ENCODE measurements at places on chromosomes 7 and 10. TPM values are rescaled to one million over a fixed set of nuclear protein-coding genes. Genes with fewer than 3 reads are reported as not detected.

DNA sequence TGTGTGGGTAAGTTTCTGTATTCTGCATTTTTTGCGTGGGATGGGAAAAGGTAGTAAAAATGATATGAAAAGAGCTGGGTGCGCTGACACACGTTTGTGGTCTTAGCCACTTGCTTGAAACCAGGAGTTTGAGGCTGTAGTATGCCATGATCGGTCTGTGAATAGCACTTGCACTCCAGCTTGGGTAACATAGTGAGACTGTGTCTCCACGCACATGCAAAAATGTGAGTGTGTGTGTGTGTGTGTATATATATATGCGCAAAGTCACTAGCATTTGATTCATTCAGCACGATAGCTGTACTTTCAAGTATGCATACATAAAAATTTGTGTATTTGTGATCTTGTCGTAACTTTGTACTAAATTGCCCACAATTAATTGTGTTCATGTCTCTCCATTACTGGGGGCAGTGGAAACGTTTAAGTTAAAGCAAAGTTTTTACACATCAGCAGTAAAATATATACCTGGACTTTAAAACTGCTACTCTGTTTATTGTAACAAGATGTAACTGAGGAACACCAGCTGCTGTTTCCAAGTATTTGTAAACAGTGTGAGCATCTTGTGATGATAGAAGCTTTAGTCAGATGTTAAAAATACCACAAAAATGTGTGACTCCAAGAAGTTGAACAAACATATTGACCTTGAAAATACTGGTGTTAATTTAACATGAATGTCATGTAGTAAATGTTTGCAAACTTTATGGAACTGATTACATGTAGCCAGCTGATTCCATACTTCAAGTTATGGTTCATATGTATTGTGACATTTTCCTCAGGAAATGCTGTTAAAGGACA lies 1.6 kb downstream of the ZRANB1 start:
- no peak overlapping the region for H3K27ac ChIP-seq
- H3K4me1 ChIP-seq, result no peaks in the 10 kb centered on the region
- no peak for DNase-seq
- H3K27me3 ChIP-seq, result no peaks in the 10 kb centered on the region
- peaks cover 24% of the 10 kb centered on the region for H3K36me3 ChIP-seq

- no peak overlapping the region for H3K27ac ChIP-seq
- H3K27me3 ChIP-seq, result no peaks in the 10 kb centered on the region
Observed at GRCh38 chr10:69911613-69912528, 110.2 kb downstream of the COL13A1 start.

Gene ABCB1
- polyA plus RNA-seq, result 0.49 TPM

GRCh38 chr7:118195837-118196474 lies 12.0 kb downstream of the LSM8 start:
- no peaks in the 10 kb centered on the region for H3K27me3 ChIP-seq
- H3K4me1 ChIP-seq, result no peaks in the 10 kb centered on the region
- peaks cover 17% of the 10 kb centered on the region for H3K36me3 ChIP-seq

GRCh38 chr10:71806704-71807556 lies 33.6 kb upstream of the VSIR start:
- H3K4me1 ChIP-seq, result peaks cover 4% of the 10 kb centered on the region
- DNase-seq, result no peak
- no peak overlapping the region for H3K27ac ChIP-seq

Gene NCF1
- polyA plus RNA-seq, result 4.6 TPM

DNA sequence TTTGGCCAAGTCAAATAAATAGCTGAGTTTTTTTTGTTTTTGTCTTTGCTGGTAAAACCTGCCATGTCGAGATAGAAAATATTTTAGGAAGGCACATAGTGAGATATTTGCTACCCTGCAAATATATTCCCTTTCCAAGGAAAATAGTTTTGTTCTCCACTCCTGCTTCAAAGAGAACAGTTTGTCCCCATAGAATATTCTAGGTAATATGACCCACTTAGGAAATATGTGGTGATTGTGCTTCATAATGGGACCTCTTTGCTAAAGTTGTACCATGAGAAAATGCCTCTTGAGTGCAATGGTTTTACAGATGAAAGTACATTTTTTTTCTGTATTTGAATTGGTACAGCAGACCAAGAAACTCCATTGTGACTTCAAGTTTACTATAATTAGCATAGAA lies 41.6 kb downstream of the SMNDC1 start:
- DNase-seq, result no peak
- H3K4me3 ChIP-seq, result no peak overlapping the region
- no peaks in the 10 kb centered on the region for H3K4me1 ChIP-seq
- no peaks in the 10 kb centered on the region for H3K36me3 ChIP-seq
- H3K27ac ChIP-seq, result no peak overlapping the region
- no peaks in the 10 kb centered on the region for H3K27me3 ChIP-seq

Gene PLA2G12B
- not detected for polyA plus RNA-seq

Gene CCL24
- polyA plus RNA-seq, result not detected

GRCh38 chr7:113086431-113086888 lies at the start of gene GPR85:
Gene GPR85, minus strand, starts transcription at chr7:113086827. Its CDS starts 2,106 bp downstream, at chr7:113084721.
- peak; percentile 24 for DNase-seq
- H3K4me1 ChIP-seq, result no peaks in the 10 kb centered on the region
- peaks cover 24% of the 10 kb centered on the region for H3K27me3 ChIP-seq
- H3K27ac ChIP-seq, result no peak within 1 kb of the TSS
- H3K36me3 ChIP-seq, result no peaks in the 10 kb centered on the region
- no peak within 1 kb of the TSS for H3K4me3 ChIP-seq

DNA sequence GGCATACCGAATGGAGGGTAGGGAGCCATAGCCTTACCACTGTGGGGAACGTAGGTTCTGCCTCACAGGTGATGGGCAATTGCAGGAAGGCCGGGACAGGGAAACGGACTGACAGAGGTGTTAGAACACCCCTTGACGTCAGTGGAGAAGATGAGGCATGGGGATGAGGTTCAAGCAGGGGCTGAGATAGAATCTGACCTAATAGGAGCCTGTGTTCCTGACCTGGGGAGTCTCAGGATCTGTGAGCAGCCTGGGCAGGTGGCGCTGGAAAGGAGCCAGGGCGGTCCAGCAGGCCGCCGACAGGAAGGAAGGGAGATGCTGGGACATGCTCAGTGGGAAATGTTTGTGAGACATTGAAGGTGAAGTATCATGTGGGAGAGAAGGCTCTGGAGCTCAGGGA lies 109.4 kb downstream of the WDFY4 start:
- H3K4me1 ChIP-seq, result no peaks in the 10 kb centered on the region
- H3K36me3 ChIP-seq, result no peaks in the 10 kb centered on the region
- H3K27ac ChIP-seq, result no peak overlapping the region
- no peaks in the 10 kb centered on the region for H3K27me3 ChIP-seq

Gene LBX1
- polyA plus RNA-seq, result not detected

DNA sequence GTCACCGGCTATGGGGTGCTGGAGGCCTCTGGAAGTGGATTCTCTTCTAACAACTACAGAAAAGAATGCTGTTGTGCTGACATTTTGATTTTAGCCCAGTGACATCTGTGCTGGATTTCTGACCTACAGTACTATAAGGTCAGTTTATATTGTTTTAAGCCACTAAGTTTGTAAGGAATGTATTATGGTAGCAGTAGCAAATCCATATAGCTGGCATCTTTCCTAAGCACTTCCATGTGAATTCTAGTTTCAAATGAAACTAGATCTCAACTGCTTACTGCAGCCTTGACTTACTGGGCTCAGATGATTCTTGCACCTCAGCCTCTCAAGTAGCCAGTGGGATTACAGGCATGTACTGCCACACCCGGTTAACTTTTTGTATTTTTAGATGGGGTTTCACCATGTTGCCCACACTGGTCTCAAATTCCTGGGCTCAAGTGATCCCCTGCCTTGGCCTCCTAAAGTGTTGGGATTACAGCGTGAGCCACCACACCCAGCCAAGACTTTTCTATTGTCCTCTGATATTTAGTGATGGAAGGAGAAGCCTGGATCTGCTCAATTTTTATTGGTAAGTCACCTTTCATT lies 414.0 kb downstream of the PHTF2 start:
- no peaks in the 10 kb centered on the region for H3K36me3 ChIP-seq
- no peak overlapping the region for H3K4me3 ChIP-seq
- H3K27me3 ChIP-seq, result peaks cover 2% of the 10 kb centered on the region
- H3K27ac ChIP-seq, result no peak overlapping the region
- no peak for DNase-seq
- H3K4me1 ChIP-seq, result no peaks in the 10 kb centered on the region

Gene LRRD1
- not detected for polyA plus RNA-seq

GRCh38 chr7:116576350-116577319 lies 51.8 kb downstream of the CAV1 start:
- no peaks in the 10 kb centered on the region for H3K4me1 ChIP-seq
- no peak overlapping the region for H3K27ac ChIP-seq
- no peak for DNase-seq
- no peak overlapping the region for H3K4me3 ChIP-seq
- no peaks in the 10 kb centered on the region for H3K36me3 ChIP-seq
- H3K27me3 ChIP-seq, result peaks cover 9% of the 10 kb centered on the region

GRCh38 chr10:28730031-28730778 lies 52.9 kb downstream of the BAMBI start:
- H3K27me3 ChIP-seq, result no peaks in the 10 kb centered on the region
- H3K36me3 ChIP-seq, result no peaks in the 10 kb centered on the region
- DNase-seq, result no peak
- no peak overlapping the region for H3K27ac ChIP-seq

GRCh38 chr7:97215556-97215955 lies 98.1 kb downstream of the SDHAF3 start:
- H3K4me1 ChIP-seq, result no peaks in the 10 kb centered on the region
- no peak for DNase-seq
- no peak overlapping the region for H3K27ac ChIP-seq
- H3K27me3 ChIP-seq, result no peaks in the 10 kb centered on the region

- H3K4me3 ChIP-seq, result no peak overlapping the region
- no peak overlapping the region for H3K27ac ChIP-seq
- H3K36me3 ChIP-seq, result no peaks in the 10 kb centered on the region
Observed at GRCh38 chr10:31620226-31621151, 301.5 kb downstream of the ZEB1 start.
